ENCODE measurements at places on chromosomes 5 and 9. TPM values are rescaled to one million over a fixed set of nuclear protein-coding genes. Genes with fewer than 3 reads are reported as not detected.

Gene DMRT3
- total RNA-seq: not detected

Gene PLPP7
- 1.5 TPM for total RNA-seq

Gene PCDHA7
- 0.35 TPM for total RNA-seq

Gene FTMT
- not detected for total RNA-seq

Gene IRGM
- not detected for total RNA-seq

Gene GABRA6
- not detected for total RNA-seq

Gene CD74
- total RNA-seq: 2,961 TPM

Gene ARID3C
- not detected for total RNA-seq

Gene GADD45G
- 19.8 TPM for total RNA-seq

Gene KIAA1958
- total RNA-seq: 14.2 TPM

- no peaks in the 10 kb centered on the region for H3K36me3 ChIP-seq
- no peak for DNase-seq
These were observed 998.8 kb downstream of the MAT2B start for GRCh38 chr5:164504141-164504772.

DNA sequence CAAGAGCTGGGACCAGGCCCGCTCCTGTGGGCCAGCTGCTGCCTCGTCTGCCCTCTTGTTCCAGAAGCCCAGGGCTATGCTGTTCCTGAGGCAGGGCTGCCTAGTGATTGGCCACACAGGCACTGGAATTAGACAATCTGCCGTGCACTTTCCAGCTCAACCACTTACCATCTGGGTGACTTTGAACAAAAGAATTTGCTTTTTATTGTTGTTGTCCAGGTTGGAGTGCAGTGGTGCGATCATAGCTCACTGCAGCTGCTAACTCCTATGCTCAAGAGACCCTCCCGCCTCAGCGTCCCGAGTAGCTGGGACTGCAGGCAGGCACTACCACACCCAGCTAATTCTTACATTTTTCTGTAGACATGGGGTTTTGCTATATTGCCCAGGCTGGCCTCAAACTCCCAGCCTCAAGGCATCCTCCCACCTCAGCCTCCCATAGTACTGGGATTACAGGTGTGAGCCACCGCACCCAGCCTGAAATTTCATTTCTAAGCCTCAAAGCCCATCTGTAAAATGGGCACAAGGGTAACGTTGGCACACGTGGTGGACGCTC, 1.2 kb upstream of the NEK6 start:
- peaks cover 24% of the 10 kb centered on the region for H3K4me1 ChIP-seq
- H3K36me3 ChIP-seq: no peaks in the 10 kb centered on the region
- no peaks in the 10 kb centered on the region for H3K27me3 ChIP-seq
- no peak overlapping the region for H3K4me3 ChIP-seq
- no peak for DNase-seq

DNA sequence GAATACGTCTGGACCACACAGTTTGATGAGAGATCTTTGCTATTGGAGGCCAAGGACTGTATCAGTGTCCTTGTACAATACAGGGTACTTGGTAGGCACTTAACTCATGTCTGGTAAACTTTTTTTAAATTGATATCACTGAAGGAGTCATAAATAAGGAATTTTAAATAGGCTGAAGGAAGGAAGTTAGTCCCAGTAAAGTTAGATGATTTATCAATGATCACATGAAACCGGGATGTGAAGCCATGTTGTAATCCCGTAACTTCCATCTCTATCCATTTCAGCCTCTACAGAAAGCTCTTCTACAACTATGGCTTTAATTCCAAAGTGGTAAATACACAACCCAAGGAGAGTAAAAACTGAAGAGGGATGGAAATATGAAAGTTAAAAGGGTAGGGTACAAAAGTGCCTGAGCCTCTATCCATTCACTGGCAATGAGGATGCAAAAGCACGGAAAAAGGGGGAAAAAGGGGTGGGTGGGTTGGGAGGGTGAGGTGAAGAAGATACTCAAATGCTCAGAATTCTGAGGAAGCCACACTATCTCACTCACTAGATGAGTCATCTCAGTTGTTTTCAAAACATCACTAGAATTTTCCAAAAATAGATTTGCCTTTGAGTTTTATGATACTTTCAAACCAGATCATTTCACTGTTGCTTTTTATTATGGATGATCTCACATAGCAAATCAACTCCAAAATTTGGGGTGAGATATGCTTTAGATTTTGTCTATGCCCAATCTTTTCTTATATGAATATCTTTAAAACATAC, 1053.5 kb downstream of the NR2F1-AS1 start:
- no peak overlapping the region for H3K4me3 ChIP-seq
- no peak overlapping the region for H3K27ac ChIP-seq
- DNase-seq: no peak
- H3K4me1 ChIP-seq: no peaks in the 10 kb centered on the region

- H3K4me1 ChIP-seq: peaks cover 7% of the 10 kb centered on the region
- no peak overlapping the region for H3K27ac ChIP-seq
- no peaks in the 10 kb centered on the region for H3K36me3 ChIP-seq
- no peak overlapping the region for H3K4me3 ChIP-seq
- no peaks in the 10 kb centered on the region for H3K27me3 ChIP-seq
- DNase-seq: no peak
These were observed 605.0 kb upstream of the CLINT1 start for GRCh38 chr5:158463938-158464337.

DNA sequence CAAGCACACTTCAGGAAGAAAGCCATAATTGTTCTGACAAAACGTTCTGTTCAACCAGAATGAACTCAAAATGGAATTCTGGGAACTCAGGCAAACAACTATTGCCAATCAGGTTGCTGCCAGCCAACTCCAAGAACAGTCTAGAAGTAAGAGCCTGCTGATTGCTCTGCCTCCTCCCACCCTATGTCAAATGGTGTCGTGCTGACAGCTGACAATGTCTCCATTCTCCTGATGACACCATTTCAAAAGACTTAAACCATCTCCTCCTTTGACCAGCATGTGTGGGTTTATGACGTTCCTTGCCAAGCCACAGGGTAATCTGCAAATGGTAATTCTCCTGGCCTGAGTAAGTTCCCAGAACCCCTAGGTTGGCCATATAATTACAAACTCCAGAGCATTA, 21.9 kb upstream of the PLIN2 start:
- no peaks in the 10 kb centered on the region for H3K36me3 ChIP-seq
- H3K4me1 ChIP-seq: peaks cover 7% of the 10 kb centered on the region
- H3K4me3 ChIP-seq: no peak overlapping the region
- H3K27me3 ChIP-seq: no peaks in the 10 kb centered on the region
- no peak overlapping the region for H3K27ac ChIP-seq

DNA sequence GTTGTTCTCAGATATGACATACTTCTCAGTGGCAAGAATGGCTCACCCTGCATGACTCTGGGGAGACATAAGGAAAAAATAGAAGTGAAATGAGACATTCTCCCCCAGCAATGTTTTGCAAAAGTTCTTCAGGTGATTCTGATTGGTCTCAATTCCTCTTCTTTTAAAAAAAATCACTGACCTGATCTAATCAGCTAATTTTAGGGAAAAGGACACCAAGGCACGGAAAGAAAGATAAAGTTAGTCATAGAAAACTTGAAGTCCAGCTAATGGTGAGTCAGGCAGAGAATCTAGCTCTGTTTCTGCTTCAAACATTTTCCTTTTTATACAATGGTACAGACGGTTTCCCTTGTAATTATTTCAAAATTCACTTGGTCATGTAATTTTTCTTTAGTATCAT, 1018.9 kb upstream of the ARRDC3 start:
- H3K27ac ChIP-seq: no peak overlapping the region
- DNase-seq: no peak
- H3K27me3 ChIP-seq: no peaks in the 10 kb centered on the region
- no peak overlapping the region for H3K4me3 ChIP-seq
- no peaks in the 10 kb centered on the region for H3K4me1 ChIP-seq

DNA sequence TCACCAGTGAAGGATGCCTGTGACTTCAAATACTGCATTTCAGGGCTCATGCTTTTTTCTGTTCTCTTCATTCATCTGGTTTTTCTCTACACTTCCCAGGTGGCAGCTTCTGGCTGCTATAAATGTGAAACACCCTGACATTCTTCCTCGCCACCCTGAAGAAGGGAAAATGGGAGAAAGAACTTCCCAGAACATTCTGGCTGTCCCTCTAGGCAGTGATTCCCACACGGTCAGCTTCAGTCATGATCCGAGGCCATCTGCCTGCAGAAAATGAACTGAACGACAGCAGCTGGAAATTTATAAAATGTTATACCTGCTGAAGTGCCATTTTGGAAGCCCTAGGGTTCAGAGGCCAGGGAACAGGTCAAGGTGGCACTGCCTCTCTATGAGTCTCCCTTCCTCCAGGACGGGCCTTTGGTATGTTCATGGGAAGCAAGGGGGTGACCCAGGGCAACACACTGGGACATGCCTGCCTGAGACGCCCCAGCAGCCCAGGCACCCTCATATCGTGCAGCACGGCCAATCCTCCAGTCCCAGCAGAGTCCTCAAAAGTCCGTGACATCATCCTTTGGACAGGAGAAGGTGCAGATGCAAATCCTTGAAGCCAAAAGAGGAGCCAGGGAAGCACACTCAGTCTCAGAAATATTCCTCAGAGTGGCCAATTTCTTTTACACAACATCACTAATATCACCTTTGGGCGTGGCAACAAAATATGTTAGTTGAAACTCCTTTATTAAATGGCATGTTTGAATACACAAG, 107.1 kb downstream of the SEMA5A start:
- no peaks in the 10 kb centered on the region for H3K36me3 ChIP-seq
- H3K4me3 ChIP-seq: no peak overlapping the region
- H3K4me1 ChIP-seq: no peaks in the 10 kb centered on the region
- H3K27me3 ChIP-seq: no peaks in the 10 kb centered on the region
- no peak for DNase-seq
- no peak overlapping the region for H3K27ac ChIP-seq

- H3K27me3 ChIP-seq: no peaks in the 10 kb centered on the region
- no peak for DNase-seq
- peaks cover 6% of the 10 kb centered on the region for H3K4me1 ChIP-seq
- peaks cover 29% of the 10 kb centered on the region for H3K36me3 ChIP-seq
These were observed 117.3 kb downstream of the GDNF start for GRCh38 chr5:37722236-37723161.

DNA sequence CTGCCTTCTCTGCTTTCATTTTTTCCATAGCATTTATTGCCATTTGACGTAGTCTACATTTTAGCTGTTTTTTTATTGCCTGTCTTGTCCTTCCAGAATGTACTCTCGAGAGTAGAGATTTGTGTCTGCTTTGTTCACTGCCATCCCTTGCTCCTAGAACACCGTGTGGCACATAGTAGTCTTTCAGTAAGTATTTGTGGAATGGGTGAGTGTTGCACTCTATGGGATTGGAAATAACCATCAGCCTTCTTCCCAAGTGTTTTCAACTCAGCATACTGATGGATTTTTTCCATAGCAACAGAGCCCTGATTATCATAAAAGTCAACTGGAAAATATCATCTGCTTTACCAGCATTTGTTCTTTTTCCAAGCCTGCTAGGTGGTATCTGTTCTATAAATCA, 462.6 kb downstream of the ENC1 start:
- no peak overlapping the region for H3K4me3 ChIP-seq
- H3K27ac ChIP-seq: no peak overlapping the region
- DNase-seq: no peak
- H3K27me3 ChIP-seq: no peaks in the 10 kb centered on the region
- no peaks in the 10 kb centered on the region for H3K36me3 ChIP-seq

DNA sequence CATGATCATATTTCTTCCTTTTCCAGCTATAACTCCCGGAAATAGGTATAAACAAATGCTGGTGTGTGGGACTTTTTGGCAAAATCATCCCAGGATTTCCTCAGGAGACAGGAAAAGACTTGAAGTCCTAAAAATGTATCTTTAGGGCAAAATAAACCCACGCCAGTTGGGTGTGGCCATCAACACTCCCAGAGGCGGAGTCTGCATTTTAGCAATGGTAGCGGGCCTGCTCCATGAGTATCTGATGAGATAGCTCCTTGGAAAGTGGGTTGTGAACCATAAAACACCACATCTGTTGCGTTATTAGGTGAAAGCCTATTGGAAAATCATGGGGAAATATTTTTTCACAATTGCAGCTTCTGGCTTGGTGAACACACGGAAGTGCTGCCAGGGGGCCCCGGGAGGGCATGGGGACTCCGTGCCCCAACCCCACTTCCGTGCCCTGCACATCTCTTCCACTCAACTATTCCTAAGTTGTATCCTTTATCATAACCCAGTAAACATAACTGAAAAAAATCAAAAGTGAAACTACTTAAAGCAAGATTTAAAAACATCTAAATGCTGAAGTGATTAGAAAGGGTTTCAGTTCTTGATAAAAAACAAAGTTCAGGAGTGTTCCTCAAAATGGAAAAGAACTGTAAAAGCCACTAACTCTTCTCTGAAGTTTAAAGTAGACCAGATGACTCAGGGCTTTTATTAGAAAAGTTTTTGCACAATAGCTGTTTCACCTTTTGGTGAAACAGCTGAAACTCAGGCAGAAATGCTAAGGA, 111.2 kb downstream of the LRRC70 start:
- no peaks in the 10 kb centered on the region for H3K27me3 ChIP-seq
- H3K4me1 ChIP-seq: peaks cover 13% of the 10 kb centered on the region
- peak overlapping the region; percentile 34 for H3K4me3 ChIP-seq
- DNase-seq: no peak

DNA sequence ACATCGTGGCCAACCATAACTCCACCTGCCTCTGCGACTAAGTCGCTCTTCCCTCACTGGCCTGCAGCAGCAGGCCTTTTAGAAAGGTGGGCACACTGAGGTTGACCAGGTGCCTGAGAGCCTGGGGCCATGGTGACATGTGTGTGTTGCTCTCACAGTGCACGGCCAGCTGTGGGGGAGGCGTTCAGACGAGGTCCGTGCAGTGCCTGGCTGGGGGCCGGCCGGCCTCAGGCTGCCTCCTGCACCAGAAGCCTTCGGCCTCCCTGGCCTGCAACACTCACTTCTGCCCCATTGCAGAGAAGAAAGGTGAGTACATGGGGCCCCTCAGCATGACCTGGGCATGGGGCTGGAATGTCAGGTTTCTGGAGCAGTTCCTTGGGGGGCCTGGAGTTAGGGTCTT, 104.5 kb upstream of the ICE1 start:
- H3K4me3 ChIP-seq: no peak overlapping the region
- H3K27me3 ChIP-seq: no peaks in the 10 kb centered on the region
- no peak overlapping the region for H3K27ac ChIP-seq
- DNase-seq: no peak

DNA sequence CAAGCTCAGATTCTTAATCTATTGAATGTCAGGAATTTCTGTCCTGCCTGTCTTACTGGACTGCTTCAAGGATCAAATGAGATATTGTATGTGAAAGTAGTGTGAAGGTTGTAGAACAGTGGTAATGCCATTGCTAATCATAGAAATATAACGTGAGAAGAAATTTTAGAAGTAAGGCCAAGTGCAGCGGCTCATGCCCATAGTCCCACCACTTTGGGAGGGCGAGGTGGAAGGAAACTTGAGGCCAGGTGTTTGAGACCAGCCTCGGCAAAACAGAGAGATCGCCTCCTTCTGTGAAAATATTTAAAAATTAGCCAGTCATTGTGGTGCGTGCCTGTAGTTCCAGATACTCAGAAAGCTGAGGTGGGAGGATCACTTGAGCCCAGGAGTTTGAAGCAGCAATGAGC, 5.1 kb upstream of the HSPA5 start:
- H3K27ac ChIP-seq: no peak overlapping the region
- DNase-seq: peak; percentile 1
- no peaks in the 10 kb centered on the region for H3K4me1 ChIP-seq
- H3K4me3 ChIP-seq: no peak overlapping the region

- H3K4me1 ChIP-seq: no peaks in the 10 kb centered on the region
- H3K4me3 ChIP-seq: no peak overlapping the region
- H3K27me3 ChIP-seq: no peaks in the 10 kb centered on the region
- DNase-seq: no peak
- H3K27ac ChIP-seq: no peak overlapping the region
- H3K36me3 ChIP-seq: no peaks in the 10 kb centered on the region
These were observed 458.7 kb downstream of the EBF1 start for GRCh38 chr5:158641016-158641415.

Measured in upper lobe of right lung (tissue), 1 donor.